ENCODE measurements at places on chromosomes 13 and 19.

- DNase-seq = peak; percentile 47
Observed at GRCh38 chr19:35484252-35485036, 5.8 kb downstream of the KRTDAP start.

DNA sequence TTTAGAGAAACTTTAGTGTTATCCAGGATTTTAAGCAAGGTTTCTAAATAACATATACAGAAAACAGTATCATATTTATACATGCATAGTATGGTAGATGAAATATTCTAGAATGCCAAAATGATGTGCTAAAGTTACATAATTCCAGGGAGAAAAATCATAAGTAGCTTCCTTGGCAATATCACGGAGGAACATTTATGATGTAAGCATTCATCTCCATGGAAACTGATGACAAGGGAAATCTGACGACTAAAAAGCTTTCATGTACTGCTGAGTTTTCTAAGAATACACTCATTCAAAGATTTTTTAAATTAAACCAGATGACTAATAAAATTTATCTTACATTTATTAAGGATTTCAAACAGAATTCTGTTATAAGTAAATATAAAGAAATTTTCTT lies 4.7 kb downstream of the TEX30 start:
- DNase-seq = no peak

GRCh38 chr13:98998831-98999638 lies 21.2 kb upstream of the DOCK9 start:
- DNase-seq = peak; percentile 56

GRCh38 chr19:633786-634639 lies 676 bp upstream of the POLRMT start:
- DNase-seq = no peak

DNA sequence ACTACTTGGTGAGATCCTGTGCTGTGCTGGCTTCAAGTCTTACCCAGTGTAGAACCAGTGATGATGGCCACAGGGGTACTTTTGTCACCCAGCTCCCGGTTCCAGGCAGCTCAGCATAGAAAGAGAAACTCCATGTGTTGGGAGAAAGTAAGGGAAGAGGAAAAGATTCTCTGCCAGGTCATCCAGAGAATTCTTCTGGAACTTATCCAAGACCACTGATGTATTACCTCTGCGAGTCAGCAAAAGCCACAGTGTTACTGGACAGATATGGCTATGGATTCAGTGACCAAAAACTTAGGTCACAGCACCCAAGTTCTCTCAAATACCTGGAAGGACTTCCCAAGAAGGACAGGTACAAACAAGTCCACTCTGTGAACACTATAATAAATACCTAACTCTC lies 399.5 kb upstream of the MIR17HG start:
- DNase-seq = no peak

DNA sequence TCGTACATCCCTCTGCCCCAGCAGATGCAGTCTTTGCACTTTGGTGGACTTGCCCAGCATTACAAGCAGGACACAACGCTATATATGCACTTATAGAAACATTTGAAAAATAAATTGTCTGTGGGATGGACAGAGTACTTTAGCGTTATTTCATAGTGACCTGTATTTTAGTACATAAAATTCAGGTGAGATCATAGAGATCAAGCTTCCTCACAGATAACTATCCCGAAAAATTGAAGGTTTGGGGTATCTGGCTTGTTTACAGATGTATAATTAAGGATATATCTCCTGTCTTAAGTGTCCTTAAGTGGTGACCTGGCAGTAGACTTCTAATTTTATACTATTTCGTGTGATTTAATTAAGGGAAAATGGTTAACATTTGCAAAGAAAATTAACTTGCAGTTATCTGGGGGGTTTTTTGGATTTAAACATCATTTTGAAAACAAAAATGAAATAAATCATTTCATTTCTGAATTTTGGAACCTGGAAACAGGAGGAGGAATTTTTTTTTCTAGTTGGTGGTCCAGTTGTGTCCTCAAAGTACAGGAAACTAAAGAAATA lies 977 bp upstream of the MAB21L1 start:
- DNase-seq = no peak

- DNase-seq = no peak
Observed at GRCh38 chr19:29510701-29511265, 15.0 kb upstream of the VSTM2B start.

DNA sequence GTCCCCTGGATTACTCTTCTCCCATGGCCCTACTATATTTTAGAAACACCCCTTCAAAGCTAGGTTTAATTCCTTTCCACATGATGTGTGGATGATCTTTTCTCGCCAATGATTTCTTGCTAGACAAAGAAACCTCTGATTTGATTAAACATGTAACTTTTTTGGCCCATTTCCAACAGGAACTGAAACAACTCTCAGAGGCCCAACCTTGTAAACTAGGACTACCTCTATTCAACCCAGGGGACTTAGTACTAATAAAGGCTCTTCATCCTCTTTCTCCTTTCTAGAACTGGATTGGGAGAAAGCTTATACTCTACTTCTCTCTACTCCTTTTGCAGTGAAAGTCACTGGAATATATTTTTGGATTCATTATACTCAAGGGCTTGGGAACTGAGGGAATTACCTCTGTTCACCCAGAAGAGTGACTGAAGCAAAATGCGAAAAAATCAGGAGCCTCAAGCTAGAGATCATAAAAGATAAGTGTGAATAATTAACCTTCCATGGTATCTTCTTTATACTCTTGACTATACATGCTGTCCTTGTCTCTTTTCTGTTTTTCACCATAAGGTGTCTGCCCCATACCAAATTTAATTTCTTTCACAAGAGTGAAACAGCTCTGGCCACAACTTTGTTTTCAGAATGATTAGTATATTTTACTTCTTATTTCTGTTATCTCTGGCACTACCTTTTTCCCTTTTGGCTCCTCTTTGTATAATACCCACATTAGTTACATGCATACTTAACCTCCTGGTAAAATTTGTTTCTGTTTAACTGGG lies 977.6 kb downstream of the SLITRK5 start:
- DNase-seq = no peak

- no peak for DNase-seq
Observed at GRCh38 chr13:73933795-73934194, 200.4 kb downstream of the KLF12 start.

DNA sequence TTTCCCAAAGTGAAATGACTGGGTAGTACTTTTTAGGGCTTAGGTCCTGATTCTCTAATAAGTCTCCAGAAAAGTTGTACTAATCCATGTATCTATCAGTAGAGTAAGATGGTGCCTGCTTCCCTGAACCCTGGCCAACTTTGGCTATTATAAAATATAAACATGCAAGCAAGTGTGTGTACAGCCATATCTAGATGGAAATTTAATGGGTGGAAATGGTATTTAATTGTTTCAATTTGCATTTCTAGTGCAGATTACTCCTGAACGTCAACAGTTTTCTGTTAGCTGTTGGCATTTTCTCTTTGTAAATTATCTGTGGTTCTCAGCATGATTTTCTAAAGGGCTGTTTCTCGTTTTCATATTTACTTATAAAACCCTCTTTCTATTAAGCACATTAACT lies 187.1 kb upstream of the RNF113B start:
- DNase-seq = no peak

DNA sequence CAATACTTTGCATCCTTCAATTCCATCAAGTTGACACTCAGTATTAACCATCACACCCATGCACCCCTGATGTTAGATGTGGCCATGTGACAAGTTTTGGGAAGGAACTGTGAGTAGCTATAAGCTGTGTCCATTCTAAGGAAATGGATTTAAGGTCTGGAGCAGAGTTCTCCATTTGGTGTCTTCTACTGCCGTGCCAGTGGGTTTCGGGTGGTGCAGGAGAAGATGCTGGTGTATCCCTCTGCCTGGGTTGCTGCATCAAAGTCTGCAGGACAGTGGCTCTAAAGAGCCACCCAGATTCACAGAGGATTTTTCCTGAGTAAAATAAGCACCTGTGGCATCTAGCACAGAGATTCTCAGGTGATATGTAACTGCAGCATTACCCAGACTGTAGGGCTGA lies 105.7 kb upstream of the IRS2 start:
- no peak for DNase-seq

GRCh38 chr19:13115936-13116281 lies 631 bp downstream of the TRMT1 start:
- no peak for DNase-seq

Measured in activated CD4-positive, alpha-beta memory T cell treated with anti-CD3 and anti-CD28 coated beads for 36 hours (primary cell).